ENCODE measurements at places on chromosomes 2 and 18. TPM values are rescaled to one million over a fixed set of nuclear protein-coding genes. Genes with fewer than 3 reads are reported as not detected.
A peak's percentile ranks its signal among the peaks of the same experiment; 100 is the strongest.

CIAO1 gene
- 54.6 TPM for total RNA-seq

GRCh38 chr2:120526997-120527945 lies 181.3 kb downstream of the INHBB start:
- H3K27ac ChIP-seq, result no peak overlapping the region
- peaks cover 41% of the 10 kb centered on the region for H3K27me3 ChIP-seq
- no peak overlapping the region for H3K4me3 ChIP-seq
- H3K36me3 ChIP-seq, result peaks cover 2% of the 10 kb centered on the region
- peaks cover 41% of the 10 kb centered on the region for H3K4me1 ChIP-seq

DNA sequence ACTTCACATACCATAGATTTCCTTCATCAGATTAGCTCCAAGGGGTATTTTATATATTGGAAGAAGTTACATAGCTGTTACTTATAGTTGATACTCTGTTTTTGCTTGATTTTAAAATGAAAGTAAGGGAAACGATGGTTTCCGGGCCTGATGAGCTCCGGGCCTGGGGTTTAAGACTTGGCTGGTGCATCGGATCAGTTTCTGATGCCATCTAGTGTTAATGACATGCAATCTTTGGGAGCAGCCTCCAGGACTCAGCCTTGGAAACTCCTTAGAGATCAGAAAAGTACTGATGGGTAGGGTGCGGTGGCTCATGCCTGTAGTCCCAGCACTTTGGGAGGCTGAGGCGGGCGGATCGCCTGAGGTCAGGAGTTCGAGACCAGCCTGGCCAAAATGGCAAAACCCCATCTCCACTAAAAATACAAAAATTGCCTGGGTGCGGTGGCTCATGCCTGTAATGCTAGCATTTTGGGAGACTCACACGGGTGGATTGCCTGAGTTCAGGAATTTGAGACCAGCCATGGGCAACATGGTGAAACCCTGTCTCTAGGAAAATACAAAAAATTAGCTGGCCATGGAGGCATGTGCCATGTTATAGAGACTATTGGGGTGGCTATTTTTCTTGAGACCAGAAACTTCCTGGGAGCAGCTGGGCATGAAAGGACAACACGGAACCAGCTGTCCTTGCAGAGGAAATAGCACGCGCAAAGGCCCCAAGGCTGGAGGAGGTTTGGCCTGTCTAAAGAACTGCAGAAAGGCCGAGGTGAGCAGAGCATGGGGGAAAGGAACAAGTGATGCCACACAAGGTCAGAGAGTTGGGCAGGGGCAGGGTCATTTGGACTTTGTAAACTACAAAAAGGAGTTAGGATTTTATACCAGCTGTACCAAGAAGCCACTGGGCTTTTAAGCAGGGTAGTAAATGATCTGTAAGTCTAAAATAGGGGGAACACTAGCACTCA lies 46.9 kb upstream of the CNOT11 start:
- no peaks in the 10 kb centered on the region for H3K27me3 ChIP-seq
- H3K4me1 ChIP-seq, result peaks cover 10% of the 10 kb centered on the region
- H3K36me3 ChIP-seq, result no peaks in the 10 kb centered on the region
- H3K27ac ChIP-seq, result peak overlapping the region; percentile 87
- peak; percentile 86 for DNase-seq

CRYGD gene
- not detected for total RNA-seq

- no peak overlapping the region for H3K27ac ChIP-seq
- H3K4me3 ChIP-seq, result no peak overlapping the region
- no peak for DNase-seq
- no peaks in the 10 kb centered on the region for H3K36me3 ChIP-seq
Measured at GRCh38 chr2:12119841-12120240, 373.4 kb downstream of the LPIN1 start.

DNA sequence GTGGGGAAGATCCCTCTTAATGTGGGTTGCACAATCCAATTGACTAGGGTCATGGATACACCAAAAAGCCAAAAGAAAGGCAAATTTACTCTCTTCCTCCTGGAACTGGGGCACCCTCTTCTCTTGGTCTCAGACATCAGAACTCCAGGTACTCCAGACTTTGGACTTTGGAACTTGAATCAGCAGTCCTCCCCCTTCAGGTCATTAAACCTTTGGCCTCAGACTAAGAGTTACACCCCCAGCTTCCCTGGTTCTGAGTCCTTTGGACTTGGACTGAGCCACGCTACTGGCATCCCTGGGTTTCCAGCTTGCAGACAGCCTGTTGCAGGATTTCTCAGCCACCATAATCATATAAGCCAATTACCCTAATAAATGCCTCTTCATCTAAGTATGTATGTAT lies 50.8 kb upstream of the KIF5C start:
- H3K27me3 ChIP-seq, result peaks cover 22% of the 10 kb centered on the region
- no peak for DNase-seq
- no peak overlapping the region for H3K27ac ChIP-seq
- no peaks in the 10 kb centered on the region for H3K4me1 ChIP-seq

DNA sequence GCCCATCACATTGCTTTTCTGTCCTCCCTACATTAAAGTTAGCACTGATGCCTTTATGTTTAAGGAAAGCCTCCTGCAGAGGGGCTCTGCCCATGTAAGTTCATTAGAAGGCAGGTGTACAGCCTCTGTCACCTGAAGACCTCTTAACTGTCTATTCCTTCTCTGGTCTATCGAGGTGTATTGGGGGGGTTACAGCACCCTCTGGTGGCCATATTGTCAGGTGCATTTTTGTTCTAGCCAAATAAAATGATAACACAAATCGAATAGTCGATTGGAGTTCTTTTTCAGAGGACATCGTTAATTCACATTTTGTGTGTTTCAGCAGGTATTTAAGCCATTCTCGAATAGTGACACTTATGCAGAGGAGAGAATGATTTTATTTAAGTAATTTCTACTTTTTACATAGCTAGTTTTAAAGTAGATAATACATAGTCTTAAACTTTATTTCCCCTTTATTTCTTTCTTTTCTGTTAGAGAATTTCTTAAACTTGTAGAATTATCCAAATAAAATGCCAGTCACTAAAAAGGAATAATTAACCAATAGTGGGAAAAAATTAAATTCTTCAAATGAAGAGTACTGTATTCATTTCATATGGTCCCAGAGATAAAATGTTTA lies 136.8 kb downstream of the NEDD4L start:
- peak overlapping the region; percentile 59 for H3K27ac ChIP-seq
- DNase-seq, result no peak
- no peak overlapping the region for H3K4me3 ChIP-seq
- no peaks in the 10 kb centered on the region for H3K27me3 ChIP-seq
- peaks cover 49% of the 10 kb centered on the region for H3K4me1 ChIP-seq

GRCh38 chr2:30664761-30665358 lies 142.4 kb downstream of the CAPN13 start:
- peak; percentile 81 for DNase-seq
- H3K27me3 ChIP-seq, result no peaks in the 10 kb centered on the region
- peaks cover under 1% of the 10 kb centered on the region for H3K36me3 ChIP-seq
- peak overlapping the region; percentile 89 for H3K27ac ChIP-seq
- no peak overlapping the region for H3K4me3 ChIP-seq

DCDC2C gene
- not detected for total RNA-seq

DNA sequence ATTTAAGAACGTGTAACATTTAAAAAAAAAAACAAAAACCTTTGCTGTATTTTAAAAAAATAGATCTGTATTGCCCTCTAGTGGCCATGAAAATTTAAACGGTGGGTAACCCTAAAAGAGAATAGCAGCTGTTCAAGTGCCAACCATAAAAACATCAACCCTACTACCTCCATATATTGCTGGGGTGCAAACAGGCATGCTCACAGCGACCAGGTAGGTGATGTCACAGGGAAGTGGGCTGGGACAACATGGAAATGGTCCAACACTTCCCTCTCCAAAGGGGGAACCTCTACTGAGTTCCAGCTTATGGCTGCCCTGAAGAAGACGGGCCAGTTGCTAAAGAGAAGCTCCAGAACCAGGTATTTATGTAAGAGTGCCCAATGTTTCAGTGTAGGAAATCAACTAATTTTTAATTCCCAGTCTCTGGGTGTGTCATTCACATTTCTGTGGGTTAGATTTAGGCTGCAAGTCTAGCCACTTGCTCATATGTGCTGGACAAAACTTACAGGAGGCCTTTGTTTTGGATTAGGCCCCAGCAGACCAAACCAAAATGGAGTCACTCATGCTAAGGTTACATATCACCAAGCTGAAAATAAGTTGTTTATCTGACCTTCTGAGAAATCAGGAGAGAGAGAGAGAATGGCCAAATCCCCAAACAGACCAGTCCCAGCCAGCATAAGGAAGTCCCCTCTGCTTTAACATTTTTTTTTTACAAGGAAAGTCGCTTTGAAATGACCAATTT lies 54.5 kb downstream of the SKA1 start:
- H3K4me1 ChIP-seq, result no peaks in the 10 kb centered on the region
- no peak overlapping the region for H3K4me3 ChIP-seq
- H3K27ac ChIP-seq, result no peak overlapping the region
- H3K27me3 ChIP-seq, result peaks cover 16% of the 10 kb centered on the region

DNA sequence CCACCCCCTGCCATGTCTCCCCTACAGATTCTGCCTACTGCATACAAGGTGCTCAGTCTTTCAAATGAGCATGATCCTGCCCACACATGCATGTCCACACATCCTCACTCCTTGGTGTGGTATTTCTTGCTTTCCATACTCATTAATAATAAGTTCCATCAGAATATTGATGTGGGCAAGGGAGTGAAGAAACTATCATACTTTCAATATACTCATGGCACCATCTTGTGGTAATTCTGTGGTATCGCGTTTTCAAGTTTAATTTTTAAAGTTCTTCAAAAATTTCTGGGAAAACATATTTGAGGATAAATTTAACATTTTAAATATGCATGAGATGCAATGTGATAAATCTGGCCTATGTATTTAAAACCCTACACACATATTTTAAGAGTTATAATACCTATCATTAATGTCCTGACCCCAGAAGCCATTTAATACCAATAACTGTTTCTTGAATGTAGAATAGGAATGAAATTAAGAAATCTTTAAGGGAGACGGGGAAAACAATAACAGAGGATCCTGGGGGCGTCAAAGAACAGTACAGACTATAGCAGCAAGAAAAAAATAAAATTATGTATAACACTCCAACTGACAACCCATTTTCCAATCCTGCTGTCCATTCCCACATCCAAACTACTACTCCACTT lies 110.1 kb downstream of the ZNF385B start:
- H3K4me1 ChIP-seq, result peaks cover 3% of the 10 kb centered on the region
- peaks cover 27% of the 10 kb centered on the region for H3K27me3 ChIP-seq
- no peak for DNase-seq
- no peak overlapping the region for H3K4me3 ChIP-seq

GRCh38 chr2:174343623-174344455 lies 9.1 kb downstream of the SP9 start:
- H3K4me3 ChIP-seq, result no peak overlapping the region
- DNase-seq, result no peak
- H3K27ac ChIP-seq, result no peak overlapping the region
- peaks cover 27% of the 10 kb centered on the region for H3K4me1 ChIP-seq

UGT1A10 gene
- not detected for total RNA-seq

GRCh38 chr2:99971326-99971900 lies 171.0 kb downstream of the AFF3 start:
- no peak for DNase-seq
- peaks cover 78% of the 10 kb centered on the region for H3K36me3 ChIP-seq
- H3K27ac ChIP-seq, result peak overlapping the region; percentile 53
- no peak overlapping the region for H3K4me3 ChIP-seq

DNA sequence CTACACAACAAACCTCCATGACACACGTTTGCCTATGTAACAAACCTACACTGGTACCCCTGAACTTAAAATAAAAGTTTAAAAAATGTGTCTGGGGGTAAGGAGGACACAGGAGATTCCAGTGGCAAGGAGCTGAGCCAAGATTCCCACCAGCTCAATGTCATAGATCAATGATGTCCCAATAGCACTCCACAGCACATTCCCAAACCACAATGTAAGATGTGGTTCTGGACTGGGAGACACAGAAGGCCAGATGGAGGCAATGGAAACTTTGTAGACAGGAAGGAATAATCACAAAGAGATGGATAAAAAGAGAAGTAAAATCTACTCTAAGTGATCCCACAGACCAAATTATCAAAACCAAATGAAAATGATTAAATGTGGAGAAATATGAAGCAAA lies 312.4 kb upstream of the SOX11 start:
- no peak overlapping the region for H3K27ac ChIP-seq
- H3K27me3 ChIP-seq, result peaks cover 2% of the 10 kb centered on the region
- no peaks in the 10 kb centered on the region for H3K4me1 ChIP-seq
- no peak for DNase-seq
- no peak overlapping the region for H3K4me3 ChIP-seq
- H3K36me3 ChIP-seq, result no peaks in the 10 kb centered on the region

TANC1 gene
- total RNA-seq, result 36.9 TPM

- DNase-seq, result no peak
- no peaks in the 10 kb centered on the region for H3K4me1 ChIP-seq
- H3K27ac ChIP-seq, result no peak overlapping the region
- H3K36me3 ChIP-seq, result no peaks in the 10 kb centered on the region
Measured at GRCh38 chr2:221807706-221808105, 235.6 kb upstream of the EPHA4 start.

DNA sequence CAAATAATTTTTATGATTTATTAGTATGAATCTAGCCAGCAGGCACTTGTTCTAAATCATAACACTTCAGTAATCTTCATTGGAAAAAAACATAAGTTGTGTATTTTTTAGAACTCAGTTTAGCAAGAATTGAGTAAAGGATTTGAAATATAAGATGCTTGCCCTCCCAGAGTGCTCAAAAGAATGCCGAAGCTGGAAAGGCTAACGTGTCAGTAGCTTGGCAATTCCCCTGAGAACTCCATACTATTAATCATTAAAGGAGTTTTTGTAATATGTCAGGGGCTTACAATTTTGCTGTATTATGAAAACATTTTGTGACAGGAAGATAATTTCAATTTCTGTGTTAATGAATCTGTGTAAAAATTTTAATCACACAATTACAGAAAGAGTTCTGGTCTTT lies 122.7 kb downstream of the GULP1 start:
- peaks cover 3% of the 10 kb centered on the region for H3K36me3 ChIP-seq
- H3K27ac ChIP-seq, result peak overlapping the region; percentile 31
- no peak overlapping the region for H3K4me3 ChIP-seq
- no peaks in the 10 kb centered on the region for H3K27me3 ChIP-seq
- no peak for DNase-seq

SPDYA gene
- total RNA-seq, result 1.2 TPM

MPPE1 gene
- total RNA-seq, result 58.6 TPM

RGPD3 gene
- not detected for total RNA-seq

DNA sequence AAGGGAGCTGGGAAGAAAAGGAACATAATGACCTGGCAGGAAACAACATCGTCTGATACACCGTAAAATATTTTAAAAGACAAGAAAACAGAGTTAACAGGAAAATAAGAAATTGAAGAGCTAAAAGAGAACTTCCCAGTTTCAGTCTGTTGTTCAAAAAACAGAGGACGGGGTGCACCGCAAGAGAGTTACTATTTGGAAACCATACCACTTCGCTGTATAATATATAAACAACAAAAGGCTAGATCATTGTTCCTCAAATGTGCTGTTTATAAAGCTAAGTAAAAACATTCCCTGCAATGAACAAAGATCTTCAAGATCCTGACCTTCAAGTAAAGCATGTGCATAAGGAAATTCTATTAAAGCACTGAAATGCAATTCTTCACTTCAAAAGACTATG lies 2.1 kb downstream of the PPP3R1 start:
- no peaks in the 10 kb centered on the region for H3K27me3 ChIP-seq
- H3K36me3 ChIP-seq, result no peaks in the 10 kb centered on the region
- peak overlapping the region; percentile 96 for H3K27ac ChIP-seq
- peak overlapping the region; percentile 83 for H3K4me3 ChIP-seq
- DNase-seq, result no peak
- H3K4me1 ChIP-seq, result peaks cover 27% of the 10 kb centered on the region

DYNAP gene
- total RNA-seq, result not detected

WDFY1 gene
- 68.9 TPM for total RNA-seq
